Right lung (tissue), 10 donors: ENCODE measurements at places on chromosomes 12 and 14.

DNA sequence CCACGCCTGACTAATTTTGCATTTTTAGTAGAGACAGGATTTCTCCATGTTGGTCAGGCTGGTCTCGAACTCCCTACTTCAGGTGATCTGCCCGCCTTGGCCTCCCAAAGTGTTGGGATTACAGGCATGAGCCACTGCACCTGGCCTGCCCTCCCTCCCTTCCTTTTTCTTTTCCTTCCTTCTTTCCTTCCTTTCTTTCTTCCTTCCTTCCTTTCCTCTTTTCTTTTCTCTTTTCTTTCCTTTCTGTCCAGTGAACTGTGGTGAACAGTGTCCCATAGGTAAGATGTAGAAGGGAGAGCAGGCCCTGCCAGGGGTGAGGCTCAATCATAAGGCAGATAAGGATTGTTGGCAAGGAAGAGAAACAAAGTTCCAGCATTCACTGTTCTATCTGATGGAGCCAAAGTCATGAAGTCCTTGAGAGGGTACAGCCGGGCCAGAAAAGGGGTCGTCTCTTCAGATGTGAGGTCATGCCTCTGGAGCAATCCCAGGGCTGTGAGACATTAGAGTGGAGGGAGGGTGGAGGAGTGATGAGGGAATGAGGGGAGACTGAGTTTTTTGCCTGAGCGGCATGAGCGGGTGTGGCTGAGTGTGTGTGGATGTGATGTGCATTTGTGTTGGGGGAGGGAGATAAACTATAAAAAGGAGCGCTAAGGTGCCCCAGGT is 4.2 kb upstream of the MLF2 start:
- no peak for DNase-seq

DNA sequence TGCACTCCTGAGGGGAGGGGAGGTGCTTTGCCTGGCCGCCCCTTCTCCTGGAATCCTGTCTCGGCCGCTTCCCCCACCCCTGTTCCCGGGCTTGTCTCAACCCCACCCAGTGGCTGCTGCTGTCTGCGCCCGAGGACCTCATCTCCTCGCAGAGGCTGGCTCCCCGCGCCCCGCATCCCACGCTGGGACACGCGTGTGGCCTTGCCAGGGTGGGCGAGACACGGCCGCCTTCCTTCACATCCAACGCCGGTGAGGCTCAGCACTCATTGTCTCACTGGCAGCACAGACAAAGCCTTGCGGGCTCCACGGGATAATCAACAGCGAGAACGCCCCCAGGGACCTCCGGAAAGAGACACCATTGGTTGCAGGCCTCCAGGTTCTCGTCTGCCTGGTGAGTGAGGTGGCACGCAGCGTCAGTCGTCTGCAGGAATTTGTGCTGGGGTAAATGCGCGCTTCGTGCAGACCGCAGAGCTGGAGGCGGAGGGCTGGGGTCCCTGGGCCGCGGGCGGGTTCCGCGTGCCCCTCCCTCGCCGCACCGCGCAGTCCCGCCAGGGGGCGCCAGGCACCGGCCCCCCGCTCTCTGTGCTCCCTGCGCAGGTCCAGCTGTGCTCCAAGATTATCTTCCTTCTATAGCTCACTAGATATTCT is 26.8 kb downstream of the CCDC177 start:
- no peak for DNase-seq

GRCh38 chr14:77369285-77369684 is 7.6 kb downstream of the TMED8 start:
- no peak for DNase-seq

GRCh38 chr12:1418144-1418543 is 176.2 kb downstream of the FBXL14 start:
- no peak for DNase-seq

GRCh38 chr14:75542588-75543091 is 20.4 kb downstream of the BATF start:
- peak; percentile 30 for DNase-seq

DNA sequence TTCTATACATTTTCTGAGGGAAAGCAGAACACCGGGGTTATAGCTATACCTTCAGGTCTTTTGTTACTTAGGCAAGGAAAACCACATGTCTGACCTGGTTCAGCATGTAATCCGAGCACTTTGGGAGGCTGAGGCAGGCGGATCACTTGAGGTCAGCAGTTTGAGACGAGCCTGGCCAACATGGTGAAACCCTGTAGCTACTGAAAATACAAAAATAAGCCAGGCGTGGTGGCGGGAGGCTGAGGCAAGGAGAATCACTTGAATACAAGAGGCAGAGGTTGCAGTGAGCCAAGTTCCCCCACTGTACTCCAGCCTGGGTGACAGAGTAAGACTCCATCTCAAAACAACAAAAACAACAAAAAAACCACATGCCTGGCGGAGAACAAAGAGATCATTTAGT is 177.6 kb downstream of the ACSS3 start:
- DNase-seq: no peak

DNA sequence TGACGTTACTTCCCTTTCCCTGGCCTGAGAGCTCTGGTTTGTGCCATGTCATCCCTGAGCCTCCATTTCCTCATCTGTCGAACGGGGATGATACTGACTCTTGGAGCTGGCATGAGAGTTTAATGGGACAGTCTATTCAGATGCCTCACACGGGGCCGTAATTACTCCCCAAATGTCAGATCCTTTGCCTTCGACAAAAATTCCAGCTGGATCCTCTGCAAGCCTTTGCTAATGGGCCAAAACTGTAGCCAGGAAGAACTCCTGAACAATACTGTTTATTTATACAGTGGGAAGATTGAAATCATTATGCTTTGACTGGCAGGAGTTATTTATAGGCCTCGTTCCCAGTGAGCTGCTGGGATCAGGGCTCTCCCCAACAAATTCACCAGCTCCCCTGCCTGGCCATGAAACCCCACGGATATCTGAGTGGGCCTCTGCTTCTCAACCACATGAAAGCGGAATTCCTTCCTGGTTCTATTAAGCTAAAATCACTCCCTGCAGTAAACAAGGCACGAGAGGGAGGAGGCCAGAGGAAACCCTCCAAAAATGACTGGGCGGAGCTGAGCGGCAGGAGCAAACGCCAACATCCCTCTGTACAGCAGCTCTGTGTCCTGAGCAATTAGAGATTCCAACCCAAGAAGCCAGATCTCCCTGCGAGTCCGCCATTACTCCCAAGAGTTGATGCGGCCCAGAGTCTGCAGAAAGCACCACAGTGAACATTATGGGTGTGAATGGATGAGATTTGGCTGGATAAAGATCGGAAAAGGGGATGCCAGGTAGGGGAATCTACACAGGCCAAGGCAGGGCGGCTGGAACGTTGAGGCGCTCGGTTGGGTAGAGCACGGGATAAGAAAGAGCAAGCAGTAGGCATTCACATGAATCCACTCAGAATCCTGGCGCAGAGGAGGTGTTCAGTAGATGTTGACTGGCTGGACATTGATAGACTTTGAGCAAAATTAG is 326.1 kb downstream of the BCL11B start:
- peak; percentile 19 for DNase-seq

GRCh38 chr12:38689195-38689594 is 216.2 kb downstream of the CPNE8 start:
- DNase-seq: no peak

DNA sequence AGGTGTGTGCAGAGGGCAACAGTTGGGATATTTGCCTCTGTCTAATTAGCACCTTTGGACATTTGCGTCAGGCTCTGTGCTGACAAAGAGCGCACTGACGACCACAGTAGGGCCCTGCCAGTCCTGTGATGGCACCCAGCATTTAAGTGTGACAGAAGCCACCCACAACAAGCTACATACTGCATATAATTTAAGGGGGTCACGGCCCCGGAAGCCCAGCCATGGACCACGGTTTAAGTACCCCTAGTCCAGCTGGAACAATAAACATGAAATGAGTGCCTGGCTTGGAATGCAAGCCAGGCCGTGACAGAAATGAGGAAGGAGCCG is 16.8 kb upstream of the DYNC1H1 start:
- no peak for DNase-seq

GRCh38 chr12:14171106-14171505 is 189.7 kb upstream of the GRIN2B start:
- DNase-seq: no peak

DNA sequence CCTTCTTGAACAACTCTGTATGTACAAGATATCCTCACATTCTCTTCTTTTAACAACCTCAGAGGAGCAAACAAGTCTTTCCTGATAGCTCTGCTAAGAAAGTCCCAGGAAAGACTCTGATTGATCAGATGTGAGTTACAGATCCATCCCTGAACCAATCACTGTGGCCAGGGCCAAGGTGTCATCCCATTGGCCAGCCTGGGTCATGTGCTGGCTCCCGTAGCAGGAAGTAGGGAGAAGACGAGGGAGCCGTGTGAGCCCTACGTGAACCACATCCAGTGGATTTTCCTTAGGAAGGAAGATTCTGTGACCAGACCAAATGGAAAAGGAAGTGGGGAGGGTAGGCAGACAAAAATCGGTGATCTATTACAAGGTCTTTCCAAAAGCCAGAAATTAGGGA is 5.6 kb downstream of the P2RX7 start:
- DNase-seq: no peak

- DNase-seq: no peak
Observed at GRCh38 chr12:21294176-21294575, 40.5 kb downstream of the SLCO1A2 start.

- peak; percentile 16 for DNase-seq
Observed at GRCh38 chr12:53538209-53538689, 31.0 kb upstream of the NPFF start.

DNA sequence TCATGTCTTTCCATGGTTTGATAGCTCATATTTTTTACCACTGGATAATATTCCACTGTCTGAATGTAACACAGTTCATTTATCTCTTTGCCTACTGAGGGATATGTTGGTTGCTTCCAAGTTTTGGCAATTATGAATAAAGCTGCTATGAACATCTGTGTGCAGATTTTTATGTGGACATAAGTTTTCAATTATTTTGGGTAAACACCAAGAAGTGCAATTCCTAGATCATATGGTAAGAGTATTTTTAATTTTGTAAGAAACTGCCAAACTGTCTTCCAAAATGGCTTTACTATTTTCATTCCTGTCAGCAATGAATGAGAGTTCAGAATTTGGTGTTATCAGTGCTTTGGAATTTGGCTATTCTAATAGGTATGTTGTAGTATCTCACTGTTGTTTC is 43.7 kb upstream of the SLC35F4 start:
- DNase-seq: no peak

- no peak for DNase-seq
Observed at GRCh38 chr12:94191023-94191422, 42.6 kb downstream of the PLXNC1 start.

GRCh38 chr14:87643005-87643404 is 350.0 kb downstream of the GALC start:
- peak; percentile 22 for DNase-seq
